ENCODE measurements at places on chromosomes 4 and X.

DNA sequence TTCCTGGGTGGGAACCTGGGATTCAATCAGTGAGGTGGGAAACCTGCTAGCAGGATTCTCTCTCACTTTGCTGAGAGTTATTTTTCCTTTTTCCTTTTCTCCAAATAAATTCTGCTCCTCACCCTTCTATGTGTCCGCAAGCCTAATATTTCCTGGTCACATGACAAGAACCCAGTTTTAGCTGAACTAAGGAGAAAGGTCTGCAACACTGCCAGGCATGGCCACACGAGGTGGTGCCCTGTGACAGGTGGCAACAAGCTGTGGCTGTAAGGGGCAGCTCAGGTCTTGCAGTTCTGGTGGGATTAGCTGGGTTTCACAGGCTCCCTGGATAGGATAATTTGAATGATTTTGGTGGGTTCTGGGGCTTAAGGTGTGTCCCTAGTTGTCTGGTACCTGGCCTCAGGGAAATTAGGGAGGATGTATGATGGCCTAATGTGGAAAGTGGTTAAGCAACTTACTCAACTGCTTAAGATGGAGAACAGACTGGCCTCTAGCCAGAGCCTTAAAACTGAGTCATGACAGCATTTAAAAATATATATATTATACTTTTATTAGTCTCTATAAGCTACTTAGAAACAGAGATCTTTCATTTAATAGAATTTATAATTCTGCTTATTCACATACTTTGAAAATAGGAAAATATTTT lies 215.0 kb downstream of the IL15 start:
- DNase-seq = no peak

- no peak for DNase-seq
Measured at GRCh38 chrX:39202641-39203040, 401.4 kb downstream of the MID1IP1 start.

GRCh38 chr4:75141162-75141561 lies 208.2 kb downstream of the PARM1 start:
- no peak for DNase-seq

- no peak for DNase-seq
Measured at GRCh38 chr4:1294891-1295290, 5.2 kb downstream of the MAEA start.

GRCh38 chrX:136761421-136761820 lies 19.3 kb downstream of the ARHGEF6 start:
- no peak for DNase-seq

GRCh38 chrX:111555406-111555958 lies 44.0 kb downstream of the SERTM2 start:
- DNase-seq = no peak

DNA sequence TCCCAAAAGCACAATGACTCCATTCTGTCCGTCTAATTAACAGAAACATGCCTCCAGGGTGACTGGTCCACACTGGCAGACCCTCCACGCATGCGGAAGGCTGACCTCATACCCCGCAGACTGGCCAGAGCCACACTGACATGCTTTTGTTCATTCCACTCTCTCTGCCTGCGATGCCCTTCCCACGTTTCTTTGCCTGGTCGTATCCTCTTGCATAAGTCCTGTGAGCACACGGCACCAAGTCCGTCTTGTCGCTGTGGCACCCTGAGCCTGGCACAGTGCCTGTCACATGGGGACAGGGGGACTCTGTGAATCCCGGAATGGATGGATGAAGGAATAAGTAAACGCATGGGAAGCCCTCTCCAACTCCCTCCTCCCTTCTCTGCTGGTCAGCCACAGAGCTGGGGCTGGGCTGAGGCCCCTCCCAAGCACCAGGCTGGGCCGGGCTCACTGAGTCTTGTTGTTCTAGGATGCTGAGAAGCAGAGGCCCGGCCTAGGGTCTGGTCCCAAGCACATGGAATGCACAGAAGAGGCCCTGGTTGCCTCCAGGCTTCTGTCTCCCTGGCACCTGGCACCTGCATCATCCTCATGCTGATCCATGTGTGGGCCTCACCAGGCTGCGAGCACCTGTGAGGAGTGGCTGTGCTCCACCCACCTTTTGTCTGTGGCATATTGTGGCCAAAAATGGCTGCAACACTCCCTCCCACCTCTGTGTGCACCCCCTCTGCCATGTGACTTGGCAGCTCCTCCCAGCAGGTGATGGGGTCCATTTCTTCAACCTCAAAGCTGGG lies 38.9 kb upstream of the C4orf50 start:
- DNase-seq = no peak

DNA sequence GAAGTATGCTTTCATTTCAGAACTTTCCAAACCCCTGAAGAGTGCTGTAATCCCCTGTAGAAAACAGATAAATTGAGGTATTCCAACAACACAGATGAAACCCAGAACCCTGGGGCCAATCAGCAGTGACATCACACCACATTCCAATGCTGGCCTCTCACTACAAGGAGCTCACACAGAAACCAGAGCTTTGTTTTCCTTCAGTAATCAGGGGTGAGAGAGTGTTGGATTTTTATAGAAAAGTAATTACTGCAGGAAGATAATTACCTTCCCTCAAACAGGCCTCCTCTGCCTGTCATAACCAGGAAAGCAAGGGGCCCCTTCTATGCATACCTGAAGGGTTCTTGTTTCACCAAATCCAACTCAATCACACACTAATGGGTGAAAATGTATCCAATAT lies 246.2 kb downstream of the SCFD2 start:
- no peak for DNase-seq

- no peak for DNase-seq
Measured at GRCh38 chrX:105173071-105173470, 47.4 kb downstream of the TEX13A start.

DNA sequence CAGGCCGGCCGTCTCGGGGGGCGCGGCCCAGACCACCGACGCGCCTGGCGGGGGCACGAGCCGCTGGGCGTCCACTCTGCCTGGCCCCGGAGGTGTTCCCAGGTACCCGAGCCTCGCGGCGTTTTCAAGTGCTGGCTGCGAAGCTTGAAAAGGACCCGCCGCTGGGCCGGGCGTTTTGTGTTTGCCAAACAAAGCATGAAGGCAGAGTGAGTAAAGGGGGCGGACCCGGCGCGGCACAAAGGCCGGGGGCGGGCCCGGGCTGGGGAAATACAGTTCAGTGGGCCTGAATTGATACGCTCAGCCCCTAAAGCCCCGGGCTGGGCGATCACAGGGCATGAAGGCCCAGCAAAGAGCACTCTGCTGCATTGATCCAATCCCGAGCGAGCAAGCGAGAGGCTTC lies 65.4 kb downstream of the SOX3 start:
- no peak for DNase-seq

DNA sequence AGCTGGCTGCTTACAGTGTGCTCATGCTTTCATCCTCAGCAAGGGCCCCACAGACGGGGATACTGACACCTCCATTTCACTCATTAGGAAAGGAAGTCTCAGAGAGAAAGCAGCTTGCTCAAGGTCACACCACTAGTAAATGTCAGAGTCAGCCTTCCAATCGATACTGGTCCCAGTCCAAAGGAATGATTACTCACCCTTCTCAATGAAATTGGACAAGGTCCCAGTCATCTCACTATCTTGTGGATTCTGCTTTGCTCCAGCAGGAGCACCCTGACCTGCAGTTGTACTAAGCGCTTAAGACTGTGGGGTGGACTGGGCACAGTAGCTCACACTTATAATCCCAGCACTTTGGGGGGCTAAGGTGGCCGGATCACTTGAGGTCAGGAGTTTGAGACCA lies 132.2 kb upstream of the SLC34A2 start:
- DNase-seq = no peak

DNA sequence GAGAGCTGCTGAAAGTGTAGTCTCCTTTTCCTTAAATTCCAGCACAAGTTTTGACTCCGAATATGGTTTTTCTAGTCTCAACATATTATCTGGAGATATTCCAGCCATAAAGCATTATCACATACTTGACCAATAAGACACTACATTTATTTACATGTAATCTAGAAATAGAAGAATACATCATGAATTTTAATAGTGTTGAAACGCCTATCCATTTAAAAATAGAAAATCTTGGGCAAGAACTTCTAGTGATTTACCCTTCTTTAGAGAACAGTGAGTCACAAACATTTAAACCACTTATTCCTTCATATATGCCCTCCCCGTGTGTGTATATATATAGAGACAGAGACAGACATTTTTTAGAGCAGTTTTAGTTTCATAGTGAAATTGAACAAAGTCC lies 161.5 kb downstream of the SOWAHB start:
- no peak for DNase-seq

GRCh38 chrX:19882066-19882775 lies 5.2 kb downstream of the SH3KBP1 start:
- DNase-seq = no peak

DNA sequence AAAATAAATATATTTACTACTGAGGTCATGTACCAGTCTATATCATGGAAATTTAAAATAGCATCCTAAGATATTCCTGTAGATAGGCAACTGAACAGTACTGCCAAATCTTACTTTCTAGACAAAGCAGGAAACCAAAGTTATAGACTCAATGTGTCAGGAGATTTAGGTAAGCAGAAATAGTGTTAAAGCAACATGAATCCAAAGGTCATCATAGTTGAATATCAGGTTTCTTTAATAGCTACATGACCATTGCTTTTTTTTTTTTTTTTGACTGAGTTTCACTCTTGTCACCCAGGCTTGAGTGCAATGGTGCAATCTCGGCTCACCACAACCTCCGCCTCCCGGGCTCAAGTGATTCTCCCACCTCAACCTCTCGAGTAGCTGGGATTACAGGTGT lies 20.2 kb upstream of the ACSL4 start:
- no peak for DNase-seq

DNA sequence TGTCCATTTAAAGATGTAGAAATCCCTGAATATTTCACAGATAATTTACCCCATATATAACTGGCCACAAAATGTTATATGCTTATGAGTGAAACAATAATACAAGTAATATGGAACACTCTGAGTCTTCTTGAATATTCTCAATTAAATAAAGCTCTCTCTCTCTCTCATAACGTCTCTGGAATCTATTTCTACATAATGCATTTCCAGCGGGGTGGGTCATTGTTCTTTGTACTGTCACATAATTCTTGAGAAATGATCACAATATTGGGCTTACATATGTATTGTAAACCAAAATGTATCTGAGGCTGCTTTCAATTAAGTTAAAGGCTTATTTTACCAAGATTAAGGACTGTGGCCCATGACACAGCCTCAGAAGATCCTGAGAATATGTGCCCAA lies 596.3 kb downstream of the FAT4 start:
- no peak for DNase-seq

- no peak for DNase-seq
Measured at GRCh38 chrX:12065251-12065650, 73.0 kb upstream of the FRMPD4 start.

DNA sequence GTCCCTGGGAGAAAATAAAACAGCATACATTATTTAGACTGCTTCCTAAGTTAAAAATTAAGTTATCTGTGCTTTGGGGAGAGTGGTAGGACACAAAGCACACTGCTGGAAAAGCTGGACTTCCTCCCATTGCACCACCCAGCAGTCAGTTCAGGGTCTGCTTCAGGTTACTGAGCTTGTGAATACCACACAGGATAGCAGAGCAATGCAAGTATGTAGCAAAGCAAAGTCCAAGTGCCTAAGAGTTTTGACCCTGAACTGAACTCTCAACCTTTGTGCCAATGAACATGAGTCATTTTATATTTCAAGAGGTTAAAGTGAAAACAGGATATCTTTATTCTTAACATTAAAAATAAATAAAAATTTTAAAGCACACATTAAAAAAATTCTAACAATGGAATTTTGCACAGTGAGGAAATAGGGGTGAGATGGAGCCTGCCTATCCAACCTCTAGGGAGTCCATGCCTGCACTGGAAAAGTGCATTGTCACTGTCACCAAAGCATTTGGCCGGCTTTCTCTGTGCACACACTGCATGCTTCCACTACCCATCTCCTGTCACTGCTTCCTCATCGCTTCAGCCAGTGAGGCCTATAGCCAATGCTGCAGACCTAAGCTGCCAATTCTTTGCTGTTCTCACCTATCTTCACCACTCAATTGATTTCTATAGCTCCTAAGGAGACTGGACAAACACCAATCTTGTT lies 50.9 kb downstream of the ABCG2 start:
- DNase-seq = no peak

DNA sequence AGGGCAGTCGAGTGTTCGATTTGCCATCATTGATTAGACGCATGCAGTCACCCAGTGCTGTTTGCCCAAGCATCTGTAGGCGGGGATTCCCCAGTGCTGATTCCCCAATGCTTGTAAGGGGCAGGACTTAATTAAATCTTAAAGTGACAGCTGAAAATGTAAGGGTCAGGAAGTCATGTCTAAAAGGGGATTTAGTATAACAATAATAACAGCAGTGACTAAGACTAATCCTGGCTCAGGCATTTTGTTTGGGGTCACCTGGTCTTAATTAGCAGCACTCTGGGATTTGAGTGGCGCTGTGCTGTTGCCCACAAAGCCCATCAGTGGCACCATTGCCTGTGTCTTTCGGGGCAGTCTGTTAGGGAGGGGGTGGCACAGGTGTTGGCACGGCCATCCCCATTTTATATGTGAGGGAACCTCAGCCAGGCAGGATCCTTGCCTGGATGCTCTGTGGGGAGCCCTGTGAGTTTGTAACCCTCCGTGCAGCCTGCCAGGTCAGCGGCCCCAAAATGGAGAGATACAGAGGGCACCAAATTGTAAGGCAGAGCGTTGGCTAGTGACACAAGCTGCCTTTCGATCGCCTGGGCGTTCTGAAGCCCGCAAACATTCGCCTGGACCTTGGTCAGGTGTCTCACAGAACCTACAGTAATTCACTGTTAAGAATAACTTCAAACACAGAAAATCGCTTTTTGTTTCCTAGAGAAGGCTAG lies 146.7 kb downstream of the TBL1X start:
- no peak for DNase-seq

DNA sequence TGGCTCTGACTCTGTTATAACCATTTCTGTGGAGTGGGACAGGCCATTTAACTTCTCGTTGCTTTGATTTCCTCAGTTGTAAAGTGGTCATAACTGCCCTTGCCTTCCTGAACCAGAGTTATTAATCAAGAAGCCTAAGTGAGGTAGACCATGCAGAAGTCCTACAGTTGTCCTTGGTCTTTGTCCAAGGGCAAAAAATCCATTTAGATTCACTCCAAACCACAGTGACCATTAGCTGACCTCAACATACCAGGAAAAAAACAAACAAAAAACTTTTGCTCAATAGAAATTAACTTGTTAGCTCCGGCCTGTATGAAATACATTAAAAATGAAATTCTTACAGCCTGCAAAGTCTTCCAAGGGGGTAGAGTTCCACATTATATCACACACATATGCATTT lies 52.7 kb downstream of the TBC1D9 start:
- no peak for DNase-seq

GRCh38 chrX:148192547-148192946 lies 211.4 kb downstream of the FMR1NB start:
- no peak for DNase-seq

- DNase-seq = no peak
Measured at GRCh38 chrX:20233336-20233735, 33.4 kb downstream of the RPS6KA3 start.

All from esophagus squamous epithelium (tissue), 5 donors.